GM12878 (cell line): ENCODE measurements at places on chromosomes 5 and 9. TPM values are rescaled to one million over a fixed set of nuclear protein-coding genes. Genes with fewer than 3 reads are reported as not detected.

GALNT12 gene
- total RNA-seq = 4.0 and 4.4 TPM in 2 replicates

GFI1B gene
- total RNA-seq = not detected in 2 replicates

PCDHGA5 gene
- total RNA-seq = 0.13 and 0.23 TPM in 2 replicates

PCDHA8 gene
- not detected in 2 replicates for total RNA-seq

RHOBTB3 gene
- total RNA-seq = 8.0 and 10.6 TPM in 2 replicates

OLFML2A gene
- total RNA-seq = 0.10 and 0.27 TPM in 2 replicates

DNA sequence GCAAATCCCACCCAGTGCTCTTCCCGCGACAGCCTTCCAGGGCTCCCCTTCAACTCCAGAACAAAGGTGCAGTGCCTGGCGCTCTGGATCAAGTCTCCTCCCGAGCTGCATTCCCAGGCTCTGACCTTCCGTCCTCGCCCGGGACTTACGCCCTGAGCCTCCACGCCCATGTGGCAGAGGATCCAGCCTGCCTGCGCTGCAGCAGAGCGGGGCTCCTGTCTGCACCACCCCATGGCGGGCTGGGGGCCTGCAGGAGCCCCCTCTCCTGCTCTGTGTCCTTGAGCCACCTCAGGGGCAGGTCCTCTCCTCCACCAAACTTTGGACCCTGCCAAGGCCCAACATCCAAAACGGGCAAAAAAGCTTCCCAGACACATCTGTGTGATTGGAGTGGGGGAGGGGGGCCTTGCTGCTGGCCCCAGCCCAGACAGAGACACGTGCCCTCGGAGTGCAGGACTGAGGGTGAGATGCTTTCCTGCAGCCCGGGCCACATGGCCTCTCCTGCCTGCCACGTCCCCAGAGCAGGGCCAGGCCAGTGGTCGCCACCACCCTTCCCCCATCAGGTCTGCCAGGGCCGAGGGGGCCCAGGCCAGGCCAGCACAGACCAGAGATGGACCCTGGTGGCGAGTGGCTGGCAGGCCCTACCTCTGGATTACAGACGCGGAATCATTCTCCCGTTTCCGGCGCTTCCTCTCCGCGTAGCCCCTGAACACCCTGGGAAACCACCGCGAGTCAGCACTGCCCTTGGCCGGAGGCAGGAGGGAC is 4.4 kb downstream of the NSMF start:
- DNase-seq = no peak

DNA sequence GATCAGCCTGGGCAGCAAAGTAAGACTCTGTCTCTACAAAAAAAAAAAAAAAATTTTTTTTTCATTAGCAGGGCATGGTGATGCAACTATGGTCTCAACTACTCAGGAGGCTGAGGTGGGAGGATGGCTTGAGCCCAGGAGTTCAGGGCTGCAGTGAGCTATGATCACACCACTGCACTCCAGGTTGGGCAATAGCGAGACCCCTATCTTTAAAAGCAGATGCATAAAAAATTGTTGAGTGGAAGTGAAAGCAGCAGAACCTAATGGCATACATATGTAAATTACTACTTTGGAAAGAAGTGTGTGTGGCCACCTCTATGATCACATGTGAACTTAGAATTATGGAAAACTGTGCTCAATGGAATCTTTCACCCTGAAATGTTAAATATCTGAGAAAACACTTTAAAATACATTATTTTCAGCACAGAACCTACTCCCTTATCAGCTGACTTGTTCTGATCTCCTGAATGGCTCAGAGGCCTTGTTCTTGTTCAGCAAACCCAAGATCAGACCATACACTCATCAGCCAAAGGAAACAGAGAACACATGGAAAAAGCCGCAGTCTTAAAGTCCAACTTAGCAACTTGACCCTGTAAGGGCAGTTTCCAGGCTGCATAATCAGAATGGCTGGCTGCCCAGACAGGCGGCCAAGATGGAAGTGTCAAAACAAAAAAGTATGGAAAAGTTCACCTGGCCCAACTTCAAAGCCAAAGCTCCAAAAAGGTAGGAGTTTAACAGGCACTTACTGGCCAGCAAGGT is 56.5 kb downstream of the SIL1 start:
- no peak for DNase-seq

- no peak for DNase-seq
Measured at GRCh38 chr5:102766295-102767090, 11.4 kb downstream of the PAM start.

GRCh38 chr5:139862313-139862712 is 66.7 kb downstream of the PSD2 start:
- DNase-seq = peak; percentile 23

- DNase-seq = no peak
Measured at GRCh38 chr5:138824924-138825863, 49.9 kb downstream of the LRRTM2 start.

- DNase-seq = no peak
Measured at GRCh38 chr9:34701769-34702736, 7.9 kb downstream of the CCL21 start.

GRCh38 chr9:16213781-16214515 is 656.5 kb downstream of the BNC2 start:
- no peak for DNase-seq

DNA sequence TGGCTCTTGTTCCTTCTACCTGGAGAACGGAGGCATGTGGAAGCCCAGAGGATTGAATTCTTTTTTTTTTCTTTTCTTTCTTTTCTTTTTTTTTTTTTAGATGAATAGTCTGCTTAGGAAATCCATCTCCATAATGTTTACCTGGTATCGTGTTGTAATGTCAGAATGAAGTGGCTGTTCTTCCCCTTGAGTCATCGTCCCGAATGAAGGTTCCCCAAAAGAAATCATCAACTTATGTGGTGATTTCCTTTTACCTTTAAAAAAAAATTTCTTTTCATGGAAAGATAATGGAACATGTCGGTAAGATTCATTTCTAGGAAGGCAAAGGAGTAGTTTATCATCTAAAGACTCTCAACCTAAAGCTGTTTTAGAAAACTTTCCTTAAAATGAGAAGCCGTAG is 59.7 kb downstream of the DOCK8 start:
- DNase-seq = no peak

GRCh38 chr5:115381911-115382662 is 85.6 kb upstream of the CCDC112 start:
- no peak for DNase-seq

- DNase-seq = no peak
Measured at GRCh38 chr5:68562308-68562707, 346.8 kb downstream of the PIK3R1 start.
